ENCODE measurements at places on chromosomes 4 and X.

DNA sequence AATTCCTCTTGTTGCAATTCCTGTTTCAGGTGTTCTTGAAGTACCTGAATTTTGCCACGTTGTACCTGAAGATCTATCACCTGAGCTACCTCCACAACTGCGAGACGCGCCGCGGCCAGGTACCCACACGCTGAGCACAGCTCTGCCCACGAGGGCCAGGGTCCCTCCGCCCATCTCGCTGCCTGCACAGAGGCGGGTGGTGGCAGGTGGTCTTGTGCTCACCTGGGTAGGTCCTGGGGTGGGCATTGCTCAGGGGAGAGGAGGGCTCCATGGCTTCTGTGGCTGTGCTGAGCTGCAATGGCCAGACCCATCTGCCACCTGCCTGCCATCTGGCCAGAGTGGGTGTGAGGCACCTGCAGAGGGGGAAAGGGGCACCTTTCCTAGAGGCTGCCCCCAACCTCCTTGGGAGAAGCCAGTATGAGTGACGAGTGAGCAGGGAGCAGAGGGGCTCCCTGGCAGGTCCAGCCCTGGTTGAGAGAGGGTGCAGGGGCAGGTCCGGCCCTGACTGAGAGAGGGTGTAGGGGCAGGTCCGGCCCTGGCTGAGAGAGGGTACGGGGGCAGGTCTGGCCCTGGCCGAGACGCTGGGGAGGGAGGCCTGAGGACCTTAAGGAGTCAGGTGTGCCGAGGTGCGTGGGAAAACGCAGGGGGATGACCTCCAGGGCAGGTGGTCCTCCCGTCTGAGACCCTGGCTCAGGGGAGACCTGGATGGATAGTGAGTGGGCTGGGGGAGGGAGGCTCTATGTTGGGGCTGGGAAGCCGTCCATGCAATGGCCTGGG lies 10.7 kb downstream of the PDE6B start:
- no peak for DNase-seq

DNA sequence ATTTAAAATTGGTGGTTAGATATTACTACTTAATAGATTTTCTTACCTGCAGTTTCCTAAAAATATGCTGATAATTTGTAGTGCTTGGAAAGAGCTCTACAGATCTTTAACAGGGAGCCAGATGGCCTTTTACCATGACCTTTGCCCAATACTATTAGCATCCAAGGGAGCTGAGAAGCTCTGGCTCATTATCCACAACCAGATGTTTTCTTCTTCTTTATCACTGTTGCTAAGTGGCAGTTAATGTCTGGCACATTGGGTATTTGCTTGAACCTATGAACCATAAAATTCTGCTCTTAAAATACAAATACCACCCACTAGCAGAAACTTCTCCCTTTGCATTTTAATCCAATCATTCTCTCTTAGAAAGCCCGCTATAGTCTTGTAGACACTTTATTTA lies 1480.3 kb downstream of the C4orf33 start:
- no peak for DNase-seq

DNA sequence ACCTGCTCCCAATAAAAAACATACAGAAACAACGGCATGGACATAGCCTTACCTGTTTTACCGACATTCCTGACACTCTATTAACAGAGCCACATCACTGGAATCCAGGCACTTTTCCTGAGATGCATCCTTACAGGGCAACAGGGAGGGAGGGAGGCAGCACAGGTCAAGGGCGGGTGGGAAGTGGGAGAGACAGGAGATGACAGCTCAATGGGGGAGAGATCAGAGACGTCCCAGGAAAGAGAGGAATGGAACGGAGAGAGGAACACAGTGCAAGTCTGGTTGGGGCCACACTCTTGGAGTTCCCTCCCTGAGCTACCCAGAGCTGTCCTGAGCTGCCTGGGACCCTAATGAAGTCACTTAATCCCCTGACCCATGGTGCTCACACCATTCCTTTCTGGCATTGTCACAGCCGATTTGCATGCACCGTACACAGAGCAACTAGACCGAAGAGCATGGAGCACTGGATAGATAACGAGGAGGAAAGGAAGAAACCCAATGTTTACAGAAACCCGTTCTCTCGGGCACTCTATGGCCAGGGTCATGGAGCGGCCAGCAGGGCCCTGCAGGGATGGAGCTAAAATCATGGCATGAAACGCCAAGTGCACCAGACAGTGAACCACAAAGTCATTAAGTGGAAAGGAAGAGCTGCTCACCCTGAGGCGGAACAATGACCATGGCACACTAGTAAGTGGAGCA lies 93.1 kb downstream of the NSUN7 start:
- DNase-seq, result peak; percentile 57

GRCh38 chr4:26468283-26468949 lies 21.9 kb downstream of the CCKAR start:
- DNase-seq, result no peak

DNA sequence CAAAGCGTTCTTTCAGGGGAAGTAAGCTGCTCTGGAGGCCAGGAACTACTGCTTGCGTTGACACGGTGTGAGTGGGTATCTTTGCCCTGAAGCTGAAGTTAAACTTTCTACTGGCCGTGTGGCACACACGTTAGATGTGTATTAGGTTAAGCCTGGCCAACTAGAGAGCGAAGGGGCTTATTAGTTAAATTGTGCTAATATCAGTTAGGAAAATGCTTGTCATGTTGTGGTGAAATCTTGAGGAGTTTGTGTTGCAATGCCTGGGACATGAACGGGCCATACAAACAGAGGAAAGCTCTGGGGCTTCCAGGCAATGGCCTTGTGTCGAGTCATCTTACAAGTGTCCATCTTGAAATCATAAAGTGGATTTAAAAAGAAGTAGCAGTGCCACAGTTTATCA lies 62.6 kb downstream of the NSUN7 start:
- no peak for DNase-seq

DNA sequence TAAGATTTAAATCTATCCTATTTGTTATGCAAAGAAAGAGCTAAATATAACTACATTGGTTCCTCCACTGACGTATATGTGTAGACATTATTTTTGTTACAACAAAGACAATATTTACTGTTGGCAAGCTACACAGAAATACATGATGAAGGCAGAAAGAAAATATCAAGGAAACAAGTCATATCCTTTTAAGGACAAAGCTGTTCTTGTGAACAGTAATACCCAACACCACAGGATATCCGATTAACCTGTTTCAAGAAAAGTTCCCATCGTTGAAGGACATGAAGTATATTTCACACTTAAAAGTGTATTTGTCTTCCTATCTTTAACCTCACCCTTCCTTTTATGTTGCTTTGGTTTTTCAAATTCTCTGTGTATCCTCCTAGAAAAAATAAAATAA lies 235.8 kb upstream of the AADAT start:
- DNase-seq, result no peak

GRCh38 chr4:69970071-69970470 lies 4.5 kb upstream of the CSN2 start:
- DNase-seq, result no peak

DNA sequence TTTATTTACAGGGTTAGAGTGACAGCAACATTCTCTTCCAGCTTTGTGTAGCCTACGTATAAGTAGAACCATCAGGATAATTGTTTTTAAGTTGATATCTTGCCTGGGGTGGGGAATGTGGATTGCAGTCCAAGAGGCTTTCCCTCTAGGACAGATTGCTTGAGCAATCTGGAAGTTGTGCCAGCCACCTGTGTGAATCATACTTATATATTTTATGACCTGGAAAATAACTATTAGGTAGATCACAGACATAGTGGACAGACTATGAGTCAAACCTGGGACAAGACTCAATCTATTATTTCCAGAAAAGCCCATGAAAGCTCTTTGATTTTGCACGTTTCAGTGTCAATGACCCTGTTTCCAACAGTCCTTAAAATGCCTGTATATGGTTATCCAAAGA lies 98.9 kb downstream of the TLL1 start:
- DNase-seq, result no peak
